Type B pancreatic cell (in vitro differentiated cells): ENCODE measurements at places on chromosomes 2 and 18. TPM values are rescaled to one million over a fixed set of nuclear protein-coding genes. Genes with fewer than 3 reads are reported as not detected.

DNA sequence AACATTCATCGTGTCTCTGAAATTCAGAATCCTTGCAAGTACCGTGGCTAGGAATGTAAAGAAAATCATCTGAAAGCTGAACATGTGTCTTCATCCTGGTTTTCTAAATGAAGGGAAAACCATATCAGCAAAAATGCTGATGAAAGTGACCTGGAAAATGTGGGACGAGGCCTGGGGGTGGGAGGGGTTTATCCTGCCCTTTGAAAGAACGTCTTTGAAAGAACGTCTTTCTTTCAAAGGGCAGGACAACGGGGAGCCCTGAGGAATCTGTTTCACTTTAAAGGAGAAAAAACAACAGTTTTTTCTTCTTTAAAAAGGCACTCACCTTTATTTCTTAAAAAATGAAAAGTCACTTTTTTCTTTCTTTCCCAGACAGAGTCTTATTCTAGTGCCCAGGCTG, 185.2 kb downstream of the ALPK2 start:
- no peak overlapping the region for H3K27ac ChIP-seq
- no peaks in the 10 kb centered on the region for H3K36me3 ChIP-seq
- H3K27me3 ChIP-seq: peaks cover under 1% of the 10 kb centered on the region
- H3K4me3 ChIP-seq: no peak overlapping the region

DNA sequence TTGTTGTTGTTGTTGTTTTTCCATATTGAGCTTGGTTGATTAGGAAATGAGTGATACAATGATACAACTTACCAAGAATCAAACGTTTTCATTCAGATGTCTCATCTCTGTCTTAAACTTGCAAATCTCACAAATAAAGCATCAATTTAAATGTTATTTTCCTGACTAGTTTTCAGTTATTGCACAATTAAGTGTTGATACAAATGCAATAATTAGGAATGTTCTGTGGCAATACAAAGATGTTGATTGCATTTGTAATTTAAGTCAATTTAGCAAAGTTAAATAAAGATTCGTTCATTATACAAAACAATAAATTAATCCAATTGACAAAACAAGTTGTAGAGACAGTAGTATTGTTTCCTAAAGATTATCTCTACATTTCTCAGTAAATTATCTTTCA, 392.3 kb upstream of the ZNF804A start:
- DNase-seq: no peak
- no peaks in the 10 kb centered on the region for H3K36me3 ChIP-seq
- H3K4me3 ChIP-seq: no peak overlapping the region
- H3K27me3 ChIP-seq: no peaks in the 10 kb centered on the region

GRCh38 chr18:70024093-70024492, 76.4 kb upstream of the CD226 start:
- H3K36me3 ChIP-seq: peaks cover 40% of the 10 kb centered on the region
- no peaks in the 10 kb centered on the region for H3K4me1 ChIP-seq
- no peaks in the 10 kb centered on the region for H3K27me3 ChIP-seq
- DNase-seq: no peak

DNA sequence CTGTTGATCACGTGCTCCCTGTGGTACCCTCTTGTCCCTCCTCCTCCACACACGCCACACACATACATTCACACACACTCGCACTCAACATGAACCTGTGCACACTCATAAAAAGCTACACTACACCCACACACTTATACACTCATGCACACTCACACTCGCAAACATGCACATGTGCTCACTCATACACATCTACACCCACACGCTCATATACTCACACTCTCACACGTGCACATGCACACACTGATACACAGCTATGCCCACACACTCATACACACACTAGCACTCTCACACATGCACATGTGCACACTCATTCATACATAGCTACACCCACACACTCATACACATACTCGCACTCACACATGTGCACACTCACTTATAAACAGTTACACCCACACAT, 113.6 kb downstream of the LRATD1 start:
- H3K36me3 ChIP-seq: no peaks in the 10 kb centered on the region
- no peak overlapping the region for H3K27ac ChIP-seq
- peaks cover 3% of the 10 kb centered on the region for H3K27me3 ChIP-seq
- DNase-seq: no peak
- peaks cover 4% of the 10 kb centered on the region for H3K4me1 ChIP-seq
- no peak overlapping the region for H3K4me3 ChIP-seq

GRCh38 chr2:215826376-215826775, 187.0 kb downstream of the MREG start:
- H3K27me3 ChIP-seq: no peaks in the 10 kb centered on the region
- H3K4me1 ChIP-seq: peaks cover 19% of the 10 kb centered on the region
- H3K4me3 ChIP-seq: no peak overlapping the region

- DNase-seq: no peak
- H3K27me3 ChIP-seq: no peaks in the 10 kb centered on the region
- H3K27ac ChIP-seq: no peak overlapping the region
- peaks cover 21% of the 10 kb centered on the region for H3K4me1 ChIP-seq
Observed at GRCh38 chr18:55488473-55488872, 99.5 kb downstream of the TCF4 start.

- DNase-seq: no peak
- no peaks in the 10 kb centered on the region for H3K27me3 ChIP-seq
- H3K36me3 ChIP-seq: peaks cover 6% of the 10 kb centered on the region
- peaks cover 47% of the 10 kb centered on the region for H3K4me1 ChIP-seq
- peak overlapping the region; percentile 67 for H3K4me3 ChIP-seq
Observed at GRCh38 chr2:47034973-47035609, 119.5 kb upstream of the MCFD2 start.

DNA sequence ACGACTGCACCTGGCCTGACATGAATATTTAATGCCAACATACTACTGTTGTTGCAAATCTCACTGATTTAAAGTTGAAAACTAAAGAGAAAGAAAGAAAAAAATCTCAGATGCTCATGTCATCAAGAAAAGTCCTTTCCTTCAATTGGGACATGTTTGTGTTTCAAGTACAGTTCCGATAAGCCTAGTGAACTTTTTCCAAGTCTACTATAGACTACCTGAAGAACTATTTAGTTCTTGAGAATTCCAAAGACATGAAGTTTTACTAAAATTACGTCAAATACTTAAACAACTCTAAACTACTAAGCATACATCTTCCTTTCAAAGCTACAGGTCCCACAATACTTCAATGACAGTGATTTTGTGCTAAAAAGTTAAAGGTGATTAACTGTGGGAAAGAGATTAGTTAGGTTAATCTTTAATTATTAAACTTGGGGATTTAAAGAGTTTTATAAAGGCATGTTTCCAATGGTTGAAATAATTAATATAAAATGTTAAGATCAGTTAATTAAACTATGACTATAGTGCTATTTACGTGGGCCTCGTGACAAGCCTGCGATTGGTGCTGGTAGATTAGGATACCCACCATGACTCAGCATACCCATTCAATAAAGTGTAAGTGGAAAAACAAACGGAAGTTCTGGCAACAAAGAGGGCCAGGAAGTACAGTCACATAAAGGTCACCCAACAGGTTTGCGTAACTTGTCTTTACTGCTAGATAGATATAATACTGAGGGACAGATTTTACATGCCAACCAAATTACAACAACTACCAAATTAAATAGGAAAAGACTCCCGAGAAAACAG, 55.5 kb downstream of the SEPTIN10 start:
- no peaks in the 10 kb centered on the region for H3K27me3 ChIP-seq
- H3K36me3 ChIP-seq: peaks cover 36% of the 10 kb centered on the region
- H3K27ac ChIP-seq: no peak overlapping the region
- no peak for DNase-seq
- H3K4me3 ChIP-seq: no peak overlapping the region
- H3K4me1 ChIP-seq: peaks cover 9% of the 10 kb centered on the region

DNA sequence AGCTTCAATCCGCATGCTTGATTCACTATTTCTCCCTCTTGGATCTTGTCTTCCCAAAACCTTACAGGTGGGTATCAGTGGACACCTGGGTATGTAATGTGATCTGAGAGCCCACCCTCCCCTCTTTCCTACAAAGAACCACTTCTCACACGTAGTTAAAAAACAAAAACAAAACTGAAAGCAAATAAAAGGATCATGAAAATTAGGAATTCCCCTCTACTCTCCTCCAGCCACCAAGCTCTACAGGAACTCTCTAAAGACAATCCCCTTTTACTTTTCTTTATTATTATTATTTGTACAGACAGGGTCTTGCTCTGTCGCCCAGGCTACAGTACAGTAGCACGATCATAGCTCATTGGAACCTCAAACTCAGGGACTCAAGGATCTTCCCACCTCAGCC, 40.8 kb upstream of the MYO1B start:
- DNase-seq: no peak
- no peak overlapping the region for H3K4me3 ChIP-seq
- H3K27ac ChIP-seq: no peak overlapping the region
- no peaks in the 10 kb centered on the region for H3K36me3 ChIP-seq

- H3K27me3 ChIP-seq: peaks cover 10% of the 10 kb centered on the region
- H3K4me1 ChIP-seq: peaks cover 5% of the 10 kb centered on the region
- H3K4me3 ChIP-seq: no peak overlapping the region
- no peak overlapping the region for H3K27ac ChIP-seq
- DNase-seq: no peak
Observed at GRCh38 chr2:134079373-134079772, 174.5 kb upstream of the MGAT5 start.

Gene LYPD1
- total RNA-seq: 8.2 and 33.9 TPM in 2 replicates

Gene ALK
- total RNA-seq: 7.7 and 12.3 TPM in 2 replicates

Gene SULT1C4
- 3.5 and 27.5 TPM in 2 replicates for total RNA-seq

Gene MYO3B
- total RNA-seq: 0.46 and 1.2 TPM in 2 replicates
